ENCODE measurements at places on chromosomes 12 and 14.

DNA sequence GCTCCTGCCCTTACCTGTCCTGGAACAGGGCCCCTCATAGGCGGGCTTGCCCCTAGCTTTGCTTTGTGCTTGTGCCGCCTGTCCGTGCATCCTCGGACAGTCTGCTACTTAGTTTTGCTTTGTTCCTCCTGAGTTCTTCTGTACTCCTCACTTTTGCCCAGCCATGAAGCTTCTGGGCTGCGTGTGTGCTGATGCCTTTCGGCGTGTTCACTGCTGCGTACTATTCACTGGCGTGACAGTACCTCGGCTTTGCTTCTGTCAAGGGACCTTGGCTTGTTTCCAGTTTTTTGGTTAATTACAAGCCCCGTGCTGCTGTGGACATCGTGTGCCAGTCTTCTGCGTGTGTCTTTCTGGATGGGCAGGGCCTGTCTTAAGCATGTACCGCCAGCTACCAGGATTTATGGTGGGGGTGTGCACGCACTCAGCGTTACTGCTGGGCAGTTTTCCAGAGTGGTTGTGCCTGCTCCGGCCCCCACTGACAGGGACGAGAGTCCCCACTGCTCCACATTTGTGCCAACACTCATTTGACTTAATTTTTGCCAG lies 2.5 kb downstream of the PACS2 start:
- no peak for DNase-seq

GRCh38 chr14:33560718-33561431 lies 390.0 kb downstream of the EGLN3 start:
- DNase-seq, result no peak

- peak; percentile 74 for DNase-seq
These were observed 3.7 kb upstream of the DENND5B start for GRCh38 chr12:31594681-31595080.

- DNase-seq, result no peak
These were observed 206.6 kb downstream of the KIF26A start for GRCh38 chr14:104344818-104345620.

GRCh38 chr12:8108808-8109398 lies 14.5 kb upstream of the CLEC4A start:
- DNase-seq, result peak; percentile 73

DNA sequence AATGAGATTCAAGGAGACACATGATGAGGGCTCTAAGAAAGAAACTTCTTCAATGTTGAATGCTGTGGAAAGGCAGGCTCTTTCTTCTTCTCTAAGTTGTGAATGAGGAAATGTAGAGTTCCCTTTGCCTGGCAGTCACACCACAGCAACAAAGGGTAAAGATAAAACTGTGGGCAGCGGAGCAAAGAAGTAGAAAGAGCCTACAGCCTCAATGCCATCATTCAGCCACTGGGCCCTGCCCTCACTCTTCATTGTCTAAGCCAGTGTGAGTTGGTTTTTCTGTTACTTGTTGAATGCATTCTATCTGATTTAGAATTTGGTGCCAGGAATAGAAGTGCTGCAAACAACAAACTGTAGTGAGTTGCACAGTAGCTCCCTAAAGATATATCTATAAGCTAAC lies 12.2 kb downstream of the SDR9C7 start:
- no peak for DNase-seq

GRCh38 chr12:107263980-107264379 lies 170.6 kb upstream of the CRY1 start:
- DNase-seq, result no peak

GRCh38 chr12:87467936-87468335 lies 561.3 kb downstream of the C12orf50 start:
- DNase-seq, result peak; percentile 81

DNA sequence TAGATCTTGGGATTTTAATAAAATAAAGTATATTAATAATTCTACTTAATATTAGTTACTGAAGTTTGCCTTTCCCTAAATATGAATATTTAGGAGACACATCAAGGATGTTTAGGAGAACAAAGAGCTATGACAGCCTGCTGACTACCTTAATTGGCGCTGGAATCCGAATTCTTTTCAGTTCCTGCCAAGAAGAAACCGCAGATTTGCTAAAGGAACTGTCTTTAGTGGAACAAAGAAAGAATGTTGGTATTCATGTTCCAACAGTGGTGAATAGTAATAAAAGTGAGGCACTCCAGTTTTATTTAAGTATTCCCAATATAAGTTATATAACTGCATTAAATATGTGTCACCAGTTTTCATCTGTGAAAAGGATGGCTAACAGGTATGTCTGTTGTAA lies 54.5 kb downstream of the MIS18BP1 start:
- peak; percentile 66 for DNase-seq

GRCh38 chr12:87782838-87783237 lies 246.4 kb downstream of the C12orf50 start:
- no peak for DNase-seq

- DNase-seq, result no peak
These were observed 2.0 kb upstream of the WNT10B start for GRCh38 chr12:48973531-48973930.
